Progenitor cell of endocrine pancreas (in vitro differentiated cells): ENCODE measurements at places on chromosomes 5 and 9. TPM values are rescaled to one million over a fixed set of nuclear protein-coding genes. Genes with fewer than 3 reads are reported as not detected.

DNA sequence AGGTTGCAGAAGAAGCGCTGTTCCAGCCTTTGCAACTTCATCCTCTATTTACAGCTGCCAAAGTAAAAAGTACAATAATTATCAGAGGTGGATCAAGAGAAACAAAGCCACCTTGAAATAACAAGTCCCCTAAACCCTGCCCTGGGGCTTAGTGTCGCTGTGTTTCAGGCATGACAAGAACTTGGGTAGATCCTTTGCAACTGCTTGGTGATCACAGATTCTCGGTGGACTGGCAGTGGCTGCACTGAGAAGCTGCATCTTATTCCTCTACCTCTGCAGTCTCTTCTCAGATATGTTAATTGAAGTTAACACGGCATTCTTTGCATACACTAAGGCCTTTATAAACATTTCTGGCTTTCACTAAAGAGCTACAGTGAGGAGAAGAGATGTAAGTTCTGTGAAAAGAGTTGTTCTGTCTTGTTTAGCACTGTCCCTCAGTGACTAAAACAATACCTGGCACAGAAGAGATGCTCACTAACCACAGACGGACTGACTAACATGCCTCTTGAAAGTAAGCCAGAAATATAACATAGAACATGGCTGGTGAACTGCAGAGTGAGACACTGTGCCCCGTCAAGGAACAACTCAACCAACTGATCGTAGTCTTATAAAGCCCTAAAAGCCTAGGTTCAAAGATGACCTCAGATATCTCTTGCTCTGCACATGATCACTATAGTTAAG lies 144.2 kb downstream of the MLLT3 start:
- peaks cover 5% of the 10 kb centered on the region for H3K4me1 ChIP-seq
- no peaks in the 10 kb centered on the region for H3K27me3 ChIP-seq
- H3K36me3 ChIP-seq = no peaks in the 10 kb centered on the region
- DNase-seq = no peak

DNA sequence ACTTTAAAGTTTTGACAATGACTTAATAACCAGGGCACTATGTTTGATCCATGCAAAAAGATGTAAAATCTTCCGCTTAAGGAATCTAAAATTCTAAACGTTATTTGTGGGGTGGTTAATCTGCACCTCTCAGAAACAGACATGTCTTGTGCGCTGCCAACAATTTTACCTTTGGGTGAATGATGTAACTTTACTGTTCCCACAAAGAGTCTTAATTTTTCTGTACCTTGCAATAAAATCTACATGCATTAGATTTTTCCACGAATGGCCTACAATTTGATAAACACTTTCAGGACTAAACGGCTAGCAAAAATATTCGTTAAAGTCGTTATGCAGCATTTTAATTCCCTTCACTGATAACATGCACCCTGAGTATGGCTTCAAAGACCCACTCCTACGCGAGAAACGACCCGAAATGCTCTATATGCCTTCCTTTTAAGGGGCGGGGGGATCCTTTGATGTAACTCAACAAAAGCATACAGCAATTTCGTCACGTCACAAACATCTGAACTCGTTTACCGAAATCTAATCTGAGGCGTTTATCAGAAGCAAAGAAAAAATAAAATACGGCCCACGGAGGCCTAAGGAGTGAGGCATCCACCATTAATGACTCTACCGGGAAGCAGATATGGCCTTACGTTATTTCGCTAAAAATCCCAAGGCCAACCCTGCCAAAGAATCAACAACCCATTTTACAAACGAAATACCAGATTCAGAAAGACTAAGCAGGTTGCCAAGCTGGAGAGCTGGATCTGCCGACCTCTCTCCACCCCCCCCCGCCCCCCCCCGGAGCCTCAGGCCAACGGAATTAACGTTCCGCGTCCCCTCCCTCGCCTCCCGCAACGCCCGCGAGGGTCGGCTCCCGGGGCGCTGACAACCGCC lies 621 bp downstream of the AK6 start:
- peak overlapping the region; percentile 90 for H3K4me3 ChIP-seq
- H3K4me1 ChIP-seq = peaks cover 18% of the 10 kb centered on the region
- H3K36me3 ChIP-seq = peaks cover 11% of the 10 kb centered on the region
- peak overlapping the region; percentile 99 for H3K27ac ChIP-seq
- DNase-seq = no peak

- H3K4me1 ChIP-seq = peaks cover 11% of the 10 kb centered on the region
- no peak for DNase-seq
- H3K27me3 ChIP-seq = peaks cover 8% of the 10 kb centered on the region
- H3K27ac ChIP-seq = peak overlapping the region; percentile 67
- no peak overlapping the region for H3K4me3 ChIP-seq
- H3K36me3 ChIP-seq = no peaks in the 10 kb centered on the region
These were observed 411.2 kb upstream of the SLC30A5 start for GRCh38 chr5:68682400-68683160.

GRCh38 chr9:129938291-129938979 lies 103.2 kb downstream of the USP20 start:
- no peak for DNase-seq
- no peak overlapping the region for H3K4me3 ChIP-seq
- H3K27me3 ChIP-seq = no peaks in the 10 kb centered on the region
- no peak overlapping the region for H3K27ac ChIP-seq
- peaks cover 18% of the 10 kb centered on the region for H3K36me3 ChIP-seq

DNA sequence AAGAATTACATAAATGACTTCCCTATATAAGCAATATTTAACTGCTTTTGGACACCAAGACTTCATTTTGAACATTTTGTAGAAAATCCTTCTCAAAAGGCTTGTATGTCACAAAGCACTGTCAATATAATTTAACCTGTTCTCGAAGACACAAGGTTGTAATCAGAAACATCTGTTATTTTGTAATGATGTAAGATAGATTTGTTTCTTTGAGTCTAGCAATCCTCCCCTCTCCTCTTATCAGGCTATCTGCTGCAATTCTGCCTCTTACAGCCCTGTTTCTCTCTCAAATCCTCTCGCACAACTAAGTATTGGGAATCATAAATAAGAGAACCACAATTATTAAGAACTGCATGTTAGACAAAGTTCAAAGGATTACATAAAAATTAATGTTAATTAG lies 18.6 kb upstream of the TARS1 start:
- no peak overlapping the region for H3K27ac ChIP-seq
- H3K36me3 ChIP-seq = no peaks in the 10 kb centered on the region
- H3K4me1 ChIP-seq = no peaks in the 10 kb centered on the region
- no peak overlapping the region for H3K4me3 ChIP-seq

GRCh38 chr9:132150256-132150655 lies 11.6 kb upstream of the NTNG2 start:
- H3K36me3 ChIP-seq = no peaks in the 10 kb centered on the region
- peaks cover 43% of the 10 kb centered on the region for H3K27me3 ChIP-seq
- no peaks in the 10 kb centered on the region for H3K4me1 ChIP-seq
- no peak overlapping the region for H3K27ac ChIP-seq
- no peak overlapping the region for H3K4me3 ChIP-seq
- no peak for DNase-seq

DNA sequence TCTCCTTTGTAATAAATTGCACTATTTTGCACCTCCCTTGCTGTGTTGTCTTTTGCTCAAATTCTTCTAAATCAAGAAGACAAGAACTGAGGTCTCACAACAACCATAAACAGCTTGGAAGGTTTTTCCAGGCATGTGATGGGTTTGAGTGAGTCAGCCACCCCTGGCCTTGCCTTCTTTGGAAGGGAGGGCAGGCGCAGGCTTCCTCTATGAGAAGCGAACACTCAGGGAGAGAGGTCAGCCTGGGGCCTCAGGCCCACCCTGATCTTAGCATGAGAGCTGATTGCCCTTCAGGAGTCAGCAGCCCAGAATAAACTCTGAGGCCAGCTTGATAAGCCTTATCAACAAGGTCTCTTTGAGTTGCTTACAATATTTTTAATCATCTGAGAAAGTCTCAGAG lies 31.6 kb downstream of the S1PR3 start:
- no peak overlapping the region for H3K27ac ChIP-seq
- H3K36me3 ChIP-seq = no peaks in the 10 kb centered on the region
- no peak for DNase-seq
- H3K27me3 ChIP-seq = no peaks in the 10 kb centered on the region
- H3K4me1 ChIP-seq = peaks cover 15% of the 10 kb centered on the region

GRCh38 chr9:77927265-77927664 lies 104.3 kb downstream of the GNAQ start:
- H3K27ac ChIP-seq = no peak overlapping the region
- H3K36me3 ChIP-seq = peaks cover 4% of the 10 kb centered on the region
- no peak overlapping the region for H3K4me3 ChIP-seq
- no peaks in the 10 kb centered on the region for H3K4me1 ChIP-seq

The MLANA gene
- total RNA-seq = not detected in 2 replicates
